ENCODE measurements at places on chromosomes 4 and X.

DNA sequence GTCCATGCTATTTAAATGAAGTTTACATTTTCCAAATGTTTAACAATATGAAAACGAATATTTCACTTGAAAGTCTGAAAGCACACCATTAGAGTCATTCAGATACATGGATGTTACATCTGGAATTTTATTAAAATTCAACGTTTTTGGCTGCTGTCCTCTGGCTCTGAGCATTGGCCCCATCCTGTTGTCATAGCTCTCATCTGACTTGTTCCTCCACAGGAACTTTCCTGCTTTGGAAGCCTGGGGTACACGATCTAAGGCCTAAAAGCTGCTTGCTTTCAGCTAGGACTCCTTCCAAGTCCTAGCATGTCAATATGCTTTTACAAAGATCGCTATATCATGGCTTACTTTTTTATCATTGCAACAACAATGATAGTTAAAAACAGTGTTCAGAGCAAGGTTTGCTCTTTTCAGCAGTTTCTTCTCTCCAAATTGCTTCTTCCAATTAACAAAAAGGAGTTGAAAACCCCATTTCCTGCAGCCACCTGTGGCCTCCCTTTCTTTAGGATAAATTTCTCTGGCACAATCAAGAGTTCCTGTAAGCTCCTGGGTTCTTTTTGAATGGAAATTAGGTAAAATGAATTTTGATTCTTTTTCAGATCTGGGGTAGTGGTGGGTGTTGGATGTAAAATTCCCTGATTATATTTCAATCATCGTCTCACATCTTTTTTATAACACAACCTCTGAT, 413.4 kb upstream of the AGA start:
- DNase-seq, result no peak

- no peak for DNase-seq
These were observed 5.1 kb upstream of the DGAT2L6 start for GRCh38 chrX:70172221-70172620.

GRCh38 chrX:87525771-87526229, 8.2 kb downstream of the KLHL4 start:
- DNase-seq, result no peak

DNA sequence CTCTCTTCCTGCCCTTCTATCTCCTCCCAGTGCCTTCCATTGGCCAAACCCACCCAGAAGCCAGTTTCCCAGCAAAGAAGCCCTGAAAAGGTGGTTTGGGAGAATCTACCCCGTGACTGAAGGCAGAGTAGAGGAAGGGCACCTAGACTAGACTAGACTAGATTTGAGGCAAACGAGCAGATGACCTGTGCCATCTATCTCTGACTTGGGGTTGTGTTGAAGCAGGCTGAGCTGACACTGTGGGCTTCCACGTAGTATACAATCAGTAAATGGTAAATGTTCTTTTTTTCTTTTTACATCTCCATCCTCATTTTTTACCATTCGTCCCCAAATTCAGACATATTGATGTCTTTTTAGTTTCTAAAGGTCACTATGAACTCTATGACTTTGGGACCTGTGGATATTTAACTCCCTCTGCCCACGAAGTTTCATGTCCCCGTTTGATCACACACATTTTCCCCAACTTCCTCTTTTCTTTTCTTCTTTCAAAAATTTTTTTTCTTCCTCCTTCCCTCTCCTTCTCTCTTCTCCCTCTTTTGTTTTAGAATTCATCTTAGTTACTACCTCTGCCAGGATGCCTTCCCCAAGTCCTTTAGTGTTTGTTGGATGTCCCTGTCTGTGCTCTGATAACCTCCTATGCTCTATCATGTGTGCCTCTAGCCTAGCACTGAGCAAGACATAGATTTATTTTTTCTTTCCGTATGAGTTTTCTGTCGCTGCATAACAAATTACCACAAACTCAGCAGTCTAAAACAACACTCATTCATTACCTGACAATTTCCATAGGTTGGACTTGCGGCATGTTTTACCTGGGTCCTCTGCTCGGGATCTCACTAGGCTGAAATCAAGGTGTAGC, 6.2 kb upstream of the AFF1 start:
- DNase-seq, result no peak

- DNase-seq, result no peak
These were observed 2.4 kb downstream of the SYP start for GRCh38 chrX:49197543-49198087.

DNA sequence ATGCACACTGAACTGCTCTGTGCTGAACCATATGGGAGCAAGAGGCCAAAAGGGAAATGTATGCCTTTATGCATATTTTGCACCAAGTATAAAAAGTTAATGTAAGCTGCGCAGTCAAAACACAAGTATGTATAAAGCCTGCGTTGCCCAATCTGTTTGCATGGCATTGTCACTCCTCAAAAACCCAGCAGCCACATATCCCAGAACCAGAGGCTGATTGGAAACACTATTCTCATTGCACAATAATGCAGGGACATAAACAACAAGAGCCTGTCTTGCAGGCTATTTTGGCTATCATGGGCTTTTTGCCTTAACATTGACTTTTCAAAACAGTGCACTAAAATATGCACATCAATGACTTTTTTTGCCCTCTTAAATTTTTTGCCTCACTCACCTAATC, 5.1 kb upstream of the ASB9 start:
- no peak for DNase-seq

GRCh38 chr4:174580597-174580996, 58.3 kb upstream of the HPGD start:
- no peak for DNase-seq

GRCh38 chr4:173038192-173038896, 130.3 kb upstream of the GALNT7 start:
- no peak for DNase-seq
